Activated CD4-positive, alpha-beta T cell treated with anti-CD3 and anti-CD28 coated beads, Interleukin-2, amount 50 U/mL, for 48 hours (primary cell): ENCODE measurements at places on chromosomes 5 and 9.

DNA sequence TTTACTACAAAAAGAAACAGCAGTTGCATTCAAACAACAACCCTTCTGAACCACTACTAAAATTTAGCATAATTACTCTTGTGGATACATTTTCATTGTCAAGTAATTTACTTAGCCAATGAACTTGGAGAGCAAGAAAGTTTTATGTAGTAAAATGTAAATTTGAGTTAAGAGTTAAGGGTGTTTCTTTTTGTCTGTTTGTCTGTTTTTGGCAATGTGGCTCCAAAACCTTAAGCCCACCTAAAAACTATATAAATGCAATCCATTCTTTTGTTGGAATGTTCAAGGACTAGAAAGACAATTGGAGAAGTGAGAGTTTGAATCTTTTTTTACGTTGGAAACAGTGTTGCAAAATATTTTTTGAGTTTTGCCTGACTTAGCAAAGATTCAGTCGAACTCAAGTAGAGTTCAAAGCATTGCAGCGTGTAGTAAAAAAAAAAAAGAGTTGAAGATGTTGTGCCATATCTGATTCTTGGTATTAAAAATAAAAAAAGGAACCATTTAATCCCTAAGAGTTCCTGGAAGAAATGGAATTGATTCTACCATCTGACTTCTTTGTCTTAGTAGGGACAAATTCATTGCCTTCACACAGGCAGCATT lies 867 bp downstream of the SYK start:
- no peak for DNase-seq

GRCh38 chr5:142769251-142769792 lies 855 bp upstream of the ARHGAP26 start:
- peak; percentile 24 for DNase-seq

DNA sequence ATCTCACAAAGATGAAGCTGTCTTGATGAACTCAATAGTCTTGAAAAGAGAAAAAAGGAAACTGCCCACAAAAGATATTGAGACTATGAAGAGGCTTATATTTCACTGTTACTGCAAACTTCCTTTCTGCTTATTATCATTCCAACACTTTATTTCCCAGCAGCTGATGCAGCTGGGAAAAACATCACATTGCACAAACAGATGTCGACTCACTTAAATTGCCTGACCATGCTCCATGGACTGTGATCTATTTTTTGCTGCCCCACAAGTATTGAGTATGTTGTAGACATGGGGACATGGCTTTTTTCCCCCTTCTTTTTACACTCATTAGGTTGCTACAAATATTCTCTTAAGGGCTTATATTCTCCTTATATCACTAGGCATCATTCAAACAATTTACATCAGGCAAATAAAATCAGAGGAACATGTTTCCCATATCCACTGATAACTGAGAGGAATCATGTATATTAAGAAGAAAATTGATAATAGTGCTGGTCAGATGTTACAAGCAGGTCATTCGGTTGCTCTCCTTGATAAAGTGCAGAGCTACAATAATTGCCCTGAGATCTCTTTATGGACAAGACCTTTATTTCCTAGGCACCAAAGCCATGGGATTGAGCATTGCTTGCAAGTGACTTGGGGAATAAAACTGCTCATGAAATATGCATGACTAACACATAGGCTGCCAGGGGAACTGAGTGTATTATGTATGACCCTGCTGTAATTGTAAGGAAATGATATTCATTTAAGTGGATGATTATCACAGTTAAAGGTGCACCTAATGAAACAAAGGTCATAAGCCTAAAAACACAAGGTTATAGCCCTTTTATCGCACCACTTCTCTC lies 509.9 kb downstream of the ZNF608 start:
- DNase-seq, result no peak

GRCh38 chr9:82152181-82152580 lies 163.6 kb downstream of the SPATA31D1 start:
- DNase-seq, result no peak

GRCh38 chr5:141559461-141559860 lies 59.3 kb downstream of the DIAPH1 start:
- DNase-seq, result no peak

GRCh38 chr5:150500328-150500841 lies 7.5 kb upstream of the NDST1 start:
- no peak for DNase-seq

DNA sequence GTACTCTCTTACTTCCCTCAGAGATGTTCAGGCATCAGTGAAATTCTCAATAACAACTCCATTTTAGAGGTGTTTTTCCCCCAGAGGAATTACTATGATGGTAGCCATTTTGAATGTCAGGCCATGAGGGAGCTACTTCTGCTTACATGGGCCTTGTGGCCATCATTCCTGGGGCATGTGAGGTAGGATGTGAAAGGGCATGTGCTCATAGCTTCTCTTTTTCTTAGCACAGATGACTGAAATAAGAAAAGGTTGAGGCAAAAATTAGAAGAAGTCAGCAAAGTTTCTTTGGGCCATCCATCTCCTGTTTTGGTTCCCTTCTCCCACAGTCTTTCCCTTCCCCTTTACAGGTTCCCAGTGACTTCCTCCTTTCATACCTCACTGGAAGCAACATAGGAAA lies 68.8 kb downstream of the FEM1C start:
- no peak for DNase-seq

DNA sequence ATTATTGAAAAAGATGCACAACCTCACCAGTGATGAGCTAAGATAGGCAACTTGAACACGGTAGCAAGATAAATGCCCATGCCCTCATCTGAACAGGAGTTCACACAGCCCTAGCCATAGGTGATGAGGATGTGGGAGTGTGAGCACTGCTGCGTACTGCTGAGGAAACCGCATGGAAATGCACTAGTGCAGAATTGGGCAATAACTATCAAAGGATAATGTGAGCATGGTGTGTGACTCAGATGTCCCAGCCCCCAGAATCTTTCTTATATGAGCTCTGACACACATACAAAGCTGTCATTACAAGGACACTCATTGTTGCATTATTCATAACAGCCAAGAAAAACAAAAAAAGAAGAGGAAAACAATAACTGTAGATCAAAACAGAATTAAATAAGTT lies 521.2 kb downstream of the IRX1 start:
- no peak for DNase-seq

GRCh38 chr5:16788957-16789356 lies 147.1 kb downstream of the MYO10 start:
- no peak for DNase-seq

GRCh38 chr5:151719228-151720000 lies 32.7 kb upstream of the SPARC start:
- DNase-seq, result peak; percentile 39

DNA sequence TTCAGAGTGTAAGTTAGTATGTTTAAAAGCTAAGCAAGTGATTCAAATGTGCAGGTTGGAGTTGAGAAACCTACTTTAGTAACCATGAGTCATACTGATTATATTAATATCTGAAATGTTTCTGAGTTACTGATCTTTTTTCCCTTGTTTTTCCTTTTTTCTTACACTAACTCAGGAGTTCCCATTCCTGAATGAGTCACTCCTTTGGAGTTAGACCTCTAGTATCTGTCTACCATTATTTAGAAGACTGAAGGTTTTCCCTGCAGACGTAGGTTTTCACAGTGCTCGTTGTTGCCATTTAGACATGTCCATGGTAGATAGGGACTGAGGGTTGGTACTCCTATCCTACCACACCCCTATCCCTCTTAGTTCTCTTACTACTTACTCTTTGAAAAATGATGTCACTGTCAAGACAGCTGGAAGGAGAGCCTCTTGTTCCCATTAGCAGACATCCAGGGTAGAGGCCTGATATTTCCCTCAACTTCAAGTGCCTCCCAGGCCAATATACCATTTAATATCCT lies 20.2 kb downstream of the OCLN start:
- no peak for DNase-seq

- DNase-seq, result no peak
Observed at GRCh38 chr5:167785106-167785505, 506.3 kb upstream of the WWC1 start.

DNA sequence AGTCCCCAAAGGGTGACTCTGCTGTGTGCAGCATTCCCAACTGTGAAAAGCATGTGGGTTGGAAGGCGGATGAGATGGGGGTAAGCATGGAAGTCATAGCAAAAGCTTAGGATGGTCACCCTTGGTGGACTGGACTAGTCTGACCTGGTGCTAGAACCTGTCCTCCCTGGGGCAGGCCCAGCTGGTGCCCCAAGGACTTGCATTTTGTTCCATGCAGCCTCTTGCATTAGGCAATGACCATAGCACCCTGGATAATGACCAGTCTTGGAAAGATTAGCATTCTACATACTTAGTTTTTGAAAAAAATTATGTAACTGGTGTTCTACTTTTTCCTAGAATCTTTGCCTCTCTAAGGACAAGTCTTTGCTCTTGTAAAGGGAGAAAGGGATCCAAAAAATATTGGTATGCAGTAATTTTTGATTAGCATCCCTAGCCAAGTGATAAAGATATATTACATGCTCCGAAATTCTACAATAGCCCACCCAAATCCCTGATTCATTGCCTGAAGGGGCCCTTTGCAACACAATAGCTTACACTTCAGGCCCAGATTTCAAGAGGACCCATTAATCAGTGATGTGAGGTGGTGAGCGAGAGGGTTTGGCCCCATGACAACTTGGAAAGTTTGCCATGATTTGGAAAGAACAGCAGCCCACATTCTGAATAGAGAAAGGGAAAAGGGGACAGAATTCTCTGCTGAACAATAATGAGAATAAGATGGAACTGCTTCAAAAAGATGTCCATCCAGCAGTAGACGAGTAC lies 93.3 kb upstream of the CD180 start:
- no peak for DNase-seq

GRCh38 chr9:114763220-114763619 lies 42.6 kb downstream of the TNFSF15 start:
- DNase-seq, result no peak

GRCh38 chr9:21558079-21558478 lies 76.0 kb upstream of the IFNE start:
- no peak for DNase-seq

DNA sequence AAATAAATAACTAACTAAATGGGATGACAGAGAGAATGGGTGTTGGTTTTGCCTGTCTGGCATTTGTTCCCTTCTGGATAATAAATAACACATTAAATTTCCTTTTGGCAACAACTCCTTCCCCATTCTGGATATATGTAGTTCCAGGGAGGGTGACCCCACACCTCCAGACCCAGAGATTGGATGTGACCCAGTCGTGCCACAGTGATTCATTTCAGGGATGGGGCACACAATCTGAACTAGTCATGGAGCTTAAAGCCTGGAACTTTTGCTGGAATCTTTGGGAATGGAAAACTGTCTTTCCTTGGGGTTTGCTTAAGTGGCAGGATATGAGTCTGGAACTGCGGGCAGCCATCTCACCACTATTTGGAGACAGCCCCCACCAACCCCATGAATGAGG lies 11.3 kb downstream of the KLF9 start:
- DNase-seq, result no peak

DNA sequence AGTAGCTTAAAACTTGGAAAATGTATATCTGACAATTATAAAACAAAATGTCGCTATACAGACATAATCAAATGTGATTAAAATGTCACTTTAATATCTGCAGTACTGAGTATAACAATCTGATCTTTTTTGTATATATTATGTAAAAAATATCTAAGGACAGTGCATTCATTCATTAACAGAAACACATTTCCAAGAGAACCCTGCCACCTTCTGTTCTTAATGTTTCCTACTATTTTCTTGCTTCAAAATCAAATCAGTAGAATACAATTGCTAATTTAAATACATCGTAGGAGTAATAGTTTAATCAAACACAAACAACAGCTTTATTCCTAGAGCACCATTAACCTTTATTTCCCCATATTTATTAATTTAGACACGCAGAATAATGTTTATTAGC lies 142.6 kb upstream of the ST8SIA4 start:
- DNase-seq, result no peak

- DNase-seq, result peak; percentile 3
Observed at GRCh38 chr9:101176384-101176783, 147.9 kb downstream of the PLPPR1 start.

- no peak for DNase-seq
Observed at GRCh38 chr5:8913522-8913921, 632.4 kb downstream of the SEMA5A start.

DNA sequence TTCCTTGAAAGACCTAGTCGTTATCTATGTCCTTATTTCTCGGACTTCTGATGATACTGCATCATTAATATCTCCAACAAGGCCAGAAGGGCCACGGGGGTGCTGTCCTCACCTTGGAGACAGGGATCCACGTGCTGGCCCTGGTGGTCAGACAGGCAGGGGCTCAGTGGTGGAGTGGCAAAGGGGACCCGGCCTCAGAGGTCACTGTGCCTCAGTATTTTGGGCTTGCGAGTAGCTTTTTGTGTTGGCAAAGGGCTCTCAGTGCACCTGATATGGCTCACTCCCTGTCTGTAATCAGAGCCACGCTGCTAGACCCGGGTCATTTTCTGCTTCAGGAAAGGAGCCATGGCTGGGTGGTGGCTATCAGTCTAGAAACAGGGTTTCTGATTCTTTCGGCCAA lies 135.1 kb downstream of the GADD45G start:
- DNase-seq, result no peak

GRCh38 chr9:134455934-134456755 lies 129.9 kb downstream of the RXRA start:
- peak; percentile 71 for DNase-seq
